ENCODE measurements at places on chromosomes 13 and 19. TPM values are rescaled to one million over a fixed set of nuclear protein-coding genes. Genes with fewer than 3 reads are reported as not detected.
A peak's percentile ranks its signal among the peaks of the same experiment; 100 is the strongest.

DNA sequence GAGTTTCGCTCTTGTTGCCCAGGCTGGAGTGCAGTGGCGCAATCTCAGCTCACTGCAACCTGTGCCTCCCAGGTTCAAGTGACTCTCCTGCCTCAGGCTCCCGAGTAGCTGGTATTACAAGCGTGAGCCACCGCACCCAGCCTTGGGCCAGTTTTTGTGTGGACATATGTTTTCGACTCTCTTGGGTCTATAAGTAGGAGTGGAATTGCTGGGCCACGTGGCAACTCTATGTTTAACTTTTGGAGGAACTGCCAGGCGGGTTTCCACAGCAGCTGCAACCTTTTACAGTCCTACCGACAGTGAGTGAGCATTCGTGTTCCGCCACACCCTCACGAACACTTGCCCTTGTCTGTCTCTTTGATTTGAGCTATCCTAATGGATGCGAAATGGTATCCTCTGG lies 44.9 kb downstream of the BICRA start:
- DNase-seq = no peak
- peaks cover 36% of the 10 kb centered on the region for H3K36me3 ChIP-seq
- no peaks in the 10 kb centered on the region for H3K4me1 ChIP-seq
- H3K4me3 ChIP-seq = no peak overlapping the region
- no peak overlapping the region for H3K27ac ChIP-seq
- H3K27me3 ChIP-seq = no peaks in the 10 kb centered on the region

RDH8 gene
- total RNA-seq = not detected

URAD gene
- not detected for total RNA-seq

GRCh38 chr19:10551698-10552301 lies 8.1 kb downstream of the ATG4D start:
- H3K4me3 ChIP-seq = no peak overlapping the region
- H3K27ac ChIP-seq = no peak overlapping the region
- DNase-seq = peak; percentile 62
- no peaks in the 10 kb centered on the region for H3K4me1 ChIP-seq

DNA sequence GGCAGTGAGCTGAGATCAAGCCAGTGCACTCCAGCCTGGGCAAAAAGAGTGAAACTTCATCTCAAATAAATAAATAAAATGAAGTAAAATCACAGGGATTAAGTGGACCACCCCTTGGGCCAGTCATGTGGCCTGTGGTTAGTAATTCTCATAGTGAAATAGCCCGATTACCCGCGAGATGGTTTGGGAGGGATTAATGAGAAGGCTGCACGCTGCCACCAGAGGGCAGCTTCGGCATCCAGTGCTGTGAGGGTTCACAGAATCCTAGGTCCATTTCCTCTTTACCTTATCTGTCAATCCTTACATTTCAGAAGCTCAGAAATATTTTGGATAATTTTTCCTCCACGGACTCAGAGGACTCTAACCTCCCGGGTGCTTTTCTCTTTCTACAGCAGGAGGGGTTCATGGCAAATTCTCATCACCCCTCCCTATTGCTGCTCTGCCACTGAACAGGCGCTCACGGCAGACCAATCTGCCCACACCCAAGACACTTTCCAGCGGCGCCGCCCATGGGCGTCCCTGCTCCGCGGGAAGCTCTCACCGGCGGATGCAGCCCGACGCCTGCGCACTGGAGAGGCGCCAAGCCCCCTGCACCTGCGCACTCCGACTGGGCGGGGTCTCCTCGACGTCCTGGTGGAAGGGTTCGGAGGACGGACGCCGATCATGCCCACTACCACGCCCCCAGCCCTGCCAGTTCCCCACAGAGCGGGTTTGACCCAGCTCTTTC lies 11.0 kb downstream of the ZNF835 start:
- no peaks in the 10 kb centered on the region for H3K36me3 ChIP-seq
- no peak for DNase-seq
- no peaks in the 10 kb centered on the region for H3K27me3 ChIP-seq
- no peaks in the 10 kb centered on the region for H3K4me1 ChIP-seq
- H3K27ac ChIP-seq = no peak overlapping the region

GRCh38 chr13:112057736-112058518 lies 9.0 kb upstream of the SOX1 start:
- H3K4me3 ChIP-seq = no peak overlapping the region
- H3K36me3 ChIP-seq = no peaks in the 10 kb centered on the region
- H3K4me1 ChIP-seq = no peaks in the 10 kb centered on the region
- DNase-seq = peak; percentile 68

NCAN gene
- 0.77 TPM for total RNA-seq

GRCh38 chr19:7983995-7984837 lies 21.2 kb downstream of the ELAVL1 start:
- DNase-seq = no peak
- H3K27ac ChIP-seq = no peak overlapping the region
- H3K27me3 ChIP-seq = no peaks in the 10 kb centered on the region
- no peak overlapping the region for H3K4me3 ChIP-seq
- peaks cover 6% of the 10 kb centered on the region for H3K4me1 ChIP-seq

GRCh38 chr19:23526302-23526701 lies 131.0 kb upstream of the ZNF91 start:
- H3K36me3 ChIP-seq = no peaks in the 10 kb centered on the region
- H3K4me3 ChIP-seq = no peak overlapping the region
- H3K4me1 ChIP-seq = no peaks in the 10 kb centered on the region

DNA sequence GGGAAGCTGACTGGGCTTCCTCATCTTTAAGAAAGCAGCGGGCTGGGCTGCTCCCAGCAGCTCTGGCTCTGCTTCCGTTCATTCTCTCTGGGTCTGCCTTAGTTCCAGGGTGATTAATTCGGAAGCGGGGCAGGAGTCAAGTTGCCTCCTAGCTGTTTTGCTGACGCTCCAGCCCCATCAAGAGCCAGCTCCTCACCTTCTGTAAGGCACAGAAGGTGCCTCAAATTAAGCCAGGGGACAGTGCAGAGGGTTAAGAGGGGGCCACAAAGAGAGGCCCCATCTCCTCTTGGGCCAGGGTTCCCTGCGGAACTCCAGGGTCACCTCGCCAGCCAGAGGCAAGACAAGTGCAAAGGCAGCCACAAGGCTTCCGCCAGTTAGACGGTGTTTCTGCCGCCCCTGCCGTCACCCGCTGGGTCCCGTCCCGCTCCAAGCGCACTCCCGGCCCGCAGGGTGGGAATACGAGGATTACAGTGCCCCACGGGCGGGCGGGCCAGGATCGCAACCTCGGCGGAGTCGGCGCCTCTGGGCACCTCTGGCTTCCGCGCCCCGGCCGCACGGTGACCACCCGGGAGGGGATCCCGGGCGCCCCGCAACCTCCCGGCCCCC lies 508 bp downstream of the SLC15A1 start:
- DNase-seq = peak; percentile 76
- peak overlapping the region; percentile 62 for H3K4me3 ChIP-seq
- peaks cover 48% of the 10 kb centered on the region for H3K27me3 ChIP-seq
- H3K27ac ChIP-seq = no peak overlapping the region

- H3K4me3 ChIP-seq = peak overlapping the region; percentile 27
- no peaks in the 10 kb centered on the region for H3K27me3 ChIP-seq
- H3K36me3 ChIP-seq = no peaks in the 10 kb centered on the region
- H3K4me1 ChIP-seq = peaks cover 23% of the 10 kb centered on the region
- no peak for DNase-seq
Measured at GRCh38 chr13:95352486-95352885, 51.2 kb upstream of the ABCC4 start.

LRRC63 gene
- not detected for total RNA-seq

- H3K4me3 ChIP-seq = no peak overlapping the region
- H3K36me3 ChIP-seq = no peaks in the 10 kb centered on the region
- H3K27ac ChIP-seq = no peak overlapping the region
Measured at GRCh38 chr19:8438236-8438635, 6.5 kb upstream of the HNRNPM start.

PSG6 gene
- total RNA-seq = not detected

- H3K27ac ChIP-seq = no peak overlapping the region
- H3K36me3 ChIP-seq = no peaks in the 10 kb centered on the region
- H3K4me3 ChIP-seq = no peak overlapping the region
- peaks cover 14% of the 10 kb centered on the region for H3K4me1 ChIP-seq
- DNase-seq = no peak
- no peaks in the 10 kb centered on the region for H3K27me3 ChIP-seq
Measured at GRCh38 chr13:26957182-26957581, 196.6 kb upstream of the GPR12 start.

- no peak overlapping the region for H3K4me3 ChIP-seq
- no peaks in the 10 kb centered on the region for H3K36me3 ChIP-seq
- H3K4me1 ChIP-seq = peaks cover 3% of the 10 kb centered on the region
- H3K27me3 ChIP-seq = peaks cover 53% of the 10 kb centered on the region
Measured at GRCh38 chr13:46679369-46680120, 117.4 kb downstream of the ESD start.

GRCh38 chr13:51827254-51827653 lies 17.7 kb downstream of the TMEM272 start:
- no peaks in the 10 kb centered on the region for H3K36me3 ChIP-seq
- H3K4me3 ChIP-seq = no peak overlapping the region
- no peaks in the 10 kb centered on the region for H3K27me3 ChIP-seq
- no peak overlapping the region for H3K27ac ChIP-seq
- no peaks in the 10 kb centered on the region for H3K4me1 ChIP-seq
